Adrenal gland (tissue), 19 donors: ENCODE measurements at places on chromosomes 11 and 22. TPM values are rescaled to one million over a fixed set of nuclear protein-coding genes. Genes with fewer than 3 reads are reported as not detected.
A peak's percentile ranks its signal among the peaks of the same experiment; 100 is the strongest.

Gene IL10RA
- total RNA-seq: 24.8 TPM

Gene FAM83F
- not detected for total RNA-seq

Gene CLMP
- total RNA-seq: 18.1 TPM

Gene SYNGR1
- 18.8 TPM for total RNA-seq

Gene TMEM258
- 141 TPM for total RNA-seq

Gene MMP12
- not detected for total RNA-seq

Gene DGKZ
- total RNA-seq: 36.5 TPM

Gene OR4A15
- total RNA-seq: not detected

GRCh38 chr11:101718402-101718801 is 134.6 kb upstream of the TRPC6 start:
- H3K27ac ChIP-seq: no peak overlapping the region
- no peak for DNase-seq
- H3K27me3 ChIP-seq: no peaks in the 10 kb centered on the region
- H3K4me1 ChIP-seq: no peaks in the 10 kb centered on the region
- no peaks in the 10 kb centered on the region for H3K36me3 ChIP-seq

DNA sequence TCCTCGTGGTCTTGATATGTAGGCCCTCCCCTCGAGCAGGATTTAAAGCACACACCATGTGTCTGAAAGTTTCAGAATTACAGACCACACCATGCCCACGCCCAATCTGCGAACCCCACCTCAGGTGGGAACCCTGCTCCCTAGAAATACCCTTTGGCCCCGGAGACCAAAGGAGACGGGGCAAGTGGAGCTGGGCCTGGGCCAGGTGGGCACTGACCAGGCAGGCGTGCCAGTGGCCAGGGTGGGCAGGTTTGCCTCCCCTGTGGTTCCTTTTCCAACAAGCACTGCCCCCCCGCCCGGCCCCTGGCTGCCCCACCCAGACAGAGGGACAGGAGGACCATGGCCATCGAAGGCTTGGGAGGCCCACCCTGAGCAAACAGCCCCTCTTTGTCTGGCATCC is 400.4 kb downstream of the TBC1D22A start:
- no peaks in the 10 kb centered on the region for H3K27me3 ChIP-seq
- H3K36me3 ChIP-seq: no peaks in the 10 kb centered on the region
- DNase-seq: peak; percentile 5

- H3K27me3 ChIP-seq: no peaks in the 10 kb centered on the region
- no peak overlapping the region for H3K4me3 ChIP-seq
- no peak for DNase-seq
- no peak overlapping the region for H3K27ac ChIP-seq
- H3K4me1 ChIP-seq: peaks cover 14% of the 10 kb centered on the region
Measured at GRCh38 chr22:40120848-40121247, 56.9 kb upstream of the TNRC6B start.

- no peak for DNase-seq
- no peak overlapping the region for H3K27ac ChIP-seq
- no peaks in the 10 kb centered on the region for H3K4me1 ChIP-seq
- H3K36me3 ChIP-seq: no peaks in the 10 kb centered on the region
Measured at GRCh38 chr11:92410526-92410925, 185.9 kb downstream of the FAT3 start.

- no peak overlapping the region for H3K27ac ChIP-seq
- no peak for DNase-seq
- H3K36me3 ChIP-seq: no peaks in the 10 kb centered on the region
- no peaks in the 10 kb centered on the region for H3K4me1 ChIP-seq
- no peak overlapping the region for H3K4me3 ChIP-seq
Measured at GRCh38 chr11:132846075-132846474, 686.2 kb downstream of the OPCML start.

DNA sequence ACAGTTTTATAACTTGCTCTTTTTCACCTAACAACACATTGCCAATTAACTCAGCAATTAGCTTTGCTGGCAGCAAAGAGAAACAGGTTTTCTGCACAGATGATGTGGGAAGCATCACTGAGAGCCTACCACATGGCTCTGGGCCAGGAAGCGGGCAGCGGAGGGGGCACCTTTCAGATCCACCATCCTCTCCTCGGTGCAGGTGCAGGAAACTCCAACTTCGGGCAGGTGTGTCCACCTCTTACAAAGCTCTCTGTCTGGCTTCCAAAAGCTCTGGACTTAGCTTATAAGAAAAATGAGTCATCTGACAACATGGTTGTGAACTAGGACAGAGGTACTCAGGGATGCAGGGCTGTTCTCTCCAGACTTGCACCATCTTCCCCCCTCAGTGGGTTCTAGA is 77.0 kb downstream of the RPS6KA4 start:
- no peak for DNase-seq
- peaks cover 4% of the 10 kb centered on the region for H3K27me3 ChIP-seq

- peak; percentile 63 for DNase-seq
- H3K27me3 ChIP-seq: no peaks in the 10 kb centered on the region
- no peak overlapping the region for H3K4me3 ChIP-seq
- peaks cover 38% of the 10 kb centered on the region for H3K4me1 ChIP-seq
- H3K27ac ChIP-seq: no peak overlapping the region
Measured at GRCh38 chr11:112292785-112293407, 32.2 kb upstream of the PLET1 start.

DNA sequence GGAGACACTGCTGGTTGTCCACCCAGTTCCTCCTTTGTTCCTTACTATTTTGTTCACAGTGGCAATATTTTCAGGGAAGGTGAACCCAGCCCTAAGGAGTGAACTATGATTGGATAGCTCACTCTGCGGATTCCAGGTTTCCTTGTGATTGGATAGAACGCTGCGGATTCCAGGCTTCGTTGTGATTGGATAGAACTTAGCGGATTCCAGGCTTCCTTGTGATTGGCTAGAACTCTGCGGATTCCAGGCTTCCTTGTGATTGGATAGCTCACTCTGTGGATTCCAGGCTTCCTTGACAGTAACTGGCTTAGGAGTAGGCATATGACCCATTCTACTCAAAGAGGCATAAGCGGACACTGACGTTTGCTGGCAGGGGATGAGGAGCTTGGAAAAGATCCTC is 28.6 kb upstream of the ADA2 start:
- H3K4me3 ChIP-seq: no peak overlapping the region
- no peak for DNase-seq
- no peaks in the 10 kb centered on the region for H3K4me1 ChIP-seq
- no peak overlapping the region for H3K27ac ChIP-seq
- no peaks in the 10 kb centered on the region for H3K27me3 ChIP-seq
- H3K36me3 ChIP-seq: no peaks in the 10 kb centered on the region

DNA sequence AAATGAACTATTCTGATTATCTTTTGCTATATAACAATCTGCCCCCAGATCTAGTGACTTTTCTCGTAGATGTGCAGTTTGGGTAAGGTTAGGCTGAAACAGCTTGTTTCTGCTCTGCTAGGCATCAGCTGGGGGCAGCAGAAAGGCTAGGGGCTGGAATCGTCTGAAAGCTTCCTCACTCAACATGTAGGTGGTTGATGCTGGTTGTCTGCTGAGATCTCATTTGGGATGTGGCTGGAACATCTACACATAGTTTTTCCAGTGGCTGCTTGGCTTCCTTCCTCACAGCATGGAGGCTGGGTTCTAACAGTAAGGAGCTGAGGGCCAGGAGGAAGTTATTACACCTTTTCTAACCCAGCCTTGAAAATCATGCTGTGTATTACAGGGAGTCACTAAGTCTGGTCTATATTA is 30.2 kb downstream of the USP47 start:
- no peak overlapping the region for H3K27ac ChIP-seq
- H3K4me1 ChIP-seq: peaks cover 23% of the 10 kb centered on the region
- H3K27me3 ChIP-seq: no peaks in the 10 kb centered on the region
- H3K4me3 ChIP-seq: no peak overlapping the region
- DNase-seq: no peak
- H3K36me3 ChIP-seq: no peaks in the 10 kb centered on the region

DNA sequence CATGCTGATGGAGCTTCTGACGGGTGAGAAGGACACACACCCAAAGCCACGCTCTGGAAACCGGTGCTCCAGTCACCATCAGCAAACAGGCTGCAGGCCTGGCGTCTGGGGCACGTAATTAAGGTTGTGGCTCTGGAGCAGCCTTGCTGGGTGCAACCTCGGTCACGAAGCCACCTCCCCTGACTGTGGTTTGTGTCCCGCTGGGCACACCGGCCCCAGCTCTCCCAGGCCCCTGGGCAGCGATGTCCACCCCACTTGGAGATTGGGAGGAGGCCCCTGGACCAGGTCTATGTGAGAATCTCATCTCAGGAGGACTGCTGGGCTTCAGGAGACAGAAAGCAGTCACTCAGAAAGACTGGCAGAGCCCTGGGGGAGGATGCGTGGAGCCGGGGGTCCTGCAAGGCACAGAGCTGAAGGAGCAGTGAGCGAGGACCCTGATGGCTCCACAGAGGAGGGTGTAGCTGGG is 631.6 kb downstream of the BRD1 start:
- DNase-seq: no peak
- H3K4me3 ChIP-seq: no peak overlapping the region
- H3K4me1 ChIP-seq: no peaks in the 10 kb centered on the region

DNA sequence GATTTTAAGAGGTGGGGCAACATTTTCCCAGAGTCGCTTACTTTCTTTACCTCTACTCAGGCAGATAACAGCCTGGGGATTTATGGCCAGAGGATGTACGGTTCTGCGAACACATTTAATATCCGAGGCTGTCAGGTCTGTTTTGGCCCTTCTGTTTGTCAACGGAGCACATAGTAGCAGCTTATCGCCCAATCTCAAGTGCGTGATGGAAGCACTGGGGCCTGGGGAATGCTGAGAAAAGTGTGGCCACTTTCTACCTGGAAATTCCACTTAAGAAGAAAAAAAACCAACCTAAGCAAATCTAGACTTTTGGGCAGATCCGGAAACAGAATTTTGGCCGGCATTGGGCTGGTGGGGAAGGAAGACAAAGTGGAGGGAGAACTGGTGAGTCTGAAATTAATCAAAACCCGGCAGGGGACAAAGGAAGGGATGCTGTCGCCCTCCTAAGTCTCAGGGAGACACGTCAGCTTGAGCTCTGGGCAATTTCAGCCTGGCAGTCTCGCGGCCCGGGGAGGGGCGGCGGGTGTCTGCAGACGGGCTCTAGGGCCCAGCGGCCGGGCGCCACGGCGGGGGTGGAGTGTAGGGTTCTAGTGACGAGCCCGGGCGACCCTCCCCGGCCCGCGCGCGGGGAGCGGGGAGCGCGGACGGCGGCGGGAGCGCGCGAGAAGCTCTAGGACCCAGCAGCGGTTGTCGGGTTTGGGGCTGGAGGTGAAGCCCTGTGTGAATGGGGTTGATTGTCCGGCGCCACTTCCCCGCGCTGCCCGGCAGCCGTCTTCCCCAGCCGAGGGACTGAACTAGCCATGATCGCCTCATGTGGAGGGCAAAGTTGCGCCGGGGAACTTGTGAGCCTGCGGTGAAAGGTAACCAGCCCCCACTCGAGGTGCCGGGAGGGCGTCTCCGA is at the start of gene AMOTL1:
Gene AMOTL1 (plus strand): TSS at position 656 of the 901 bp plus-strand sequence. CDS start 156 bp downstream, at position 812.
- DNase-seq: peak; percentile 82
- peaks cover 7% of the 10 kb centered on the region for H3K4me1 ChIP-seq
- H3K4me3 ChIP-seq: peak within 1 kb of the TSS; percentile 80
- H3K27ac ChIP-seq: no peak within 1 kb of the TSS

DNA sequence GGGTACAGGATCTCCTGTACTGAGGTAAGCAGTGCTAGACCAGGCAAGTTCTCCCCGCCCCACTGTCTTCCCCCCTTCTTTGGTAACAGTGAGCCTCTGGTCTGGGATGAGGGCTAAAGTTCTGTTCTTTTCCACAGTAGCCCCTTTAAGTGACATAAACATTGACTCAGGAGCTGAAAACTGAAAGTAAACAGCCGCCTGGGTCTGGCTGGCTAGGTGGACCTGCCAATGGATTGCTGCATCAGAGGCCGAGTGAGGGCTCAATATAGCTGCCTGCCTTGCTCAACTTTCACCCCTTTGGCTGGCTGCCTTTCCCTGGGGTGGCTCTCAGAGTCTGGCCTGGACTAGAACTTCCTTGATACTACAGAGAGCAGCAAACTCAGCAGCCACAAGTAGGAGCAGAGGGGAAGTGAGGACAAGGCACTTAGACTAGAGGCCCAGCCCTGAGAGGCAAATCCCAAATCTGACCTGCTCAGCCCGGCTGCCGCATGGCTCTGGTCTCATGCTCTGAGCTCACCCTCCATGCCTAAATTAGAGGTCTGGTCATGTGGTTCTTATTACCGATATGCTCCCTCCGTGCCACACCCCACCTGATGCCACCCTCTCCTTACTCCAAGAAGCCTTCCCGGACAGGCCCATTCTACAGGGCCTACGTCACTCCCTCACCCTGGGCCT is 9.6 kb upstream of the UCP3 start:
- peak; percentile 96 for DNase-seq
- no peaks in the 10 kb centered on the region for H3K27me3 ChIP-seq
- peak overlapping the region; percentile 78 for H3K27ac ChIP-seq

GRCh38 chr22:45877036-45877380 is 100.0 kb downstream of the WNT7B start:
- no peak for DNase-seq
- H3K4me1 ChIP-seq: no peaks in the 10 kb centered on the region
- H3K36me3 ChIP-seq: no peaks in the 10 kb centered on the region
- peaks cover 24% of the 10 kb centered on the region for H3K27me3 ChIP-seq
- H3K27ac ChIP-seq: no peak overlapping the region
- H3K4me3 ChIP-seq: no peak overlapping the region

GRCh38 chr11:104841973-104842525 is 56.2 kb downstream of the CASP12 start:
- H3K36me3 ChIP-seq: no peaks in the 10 kb centered on the region
- no peak overlapping the region for H3K4me3 ChIP-seq
- DNase-seq: no peak
- no peak overlapping the region for H3K27ac ChIP-seq

GRCh38 chr11:129275828-129276227 is 83.7 kb upstream of the ARHGAP32 start:
- H3K4me3 ChIP-seq: no peak overlapping the region
- DNase-seq: peak; percentile 61

DNA sequence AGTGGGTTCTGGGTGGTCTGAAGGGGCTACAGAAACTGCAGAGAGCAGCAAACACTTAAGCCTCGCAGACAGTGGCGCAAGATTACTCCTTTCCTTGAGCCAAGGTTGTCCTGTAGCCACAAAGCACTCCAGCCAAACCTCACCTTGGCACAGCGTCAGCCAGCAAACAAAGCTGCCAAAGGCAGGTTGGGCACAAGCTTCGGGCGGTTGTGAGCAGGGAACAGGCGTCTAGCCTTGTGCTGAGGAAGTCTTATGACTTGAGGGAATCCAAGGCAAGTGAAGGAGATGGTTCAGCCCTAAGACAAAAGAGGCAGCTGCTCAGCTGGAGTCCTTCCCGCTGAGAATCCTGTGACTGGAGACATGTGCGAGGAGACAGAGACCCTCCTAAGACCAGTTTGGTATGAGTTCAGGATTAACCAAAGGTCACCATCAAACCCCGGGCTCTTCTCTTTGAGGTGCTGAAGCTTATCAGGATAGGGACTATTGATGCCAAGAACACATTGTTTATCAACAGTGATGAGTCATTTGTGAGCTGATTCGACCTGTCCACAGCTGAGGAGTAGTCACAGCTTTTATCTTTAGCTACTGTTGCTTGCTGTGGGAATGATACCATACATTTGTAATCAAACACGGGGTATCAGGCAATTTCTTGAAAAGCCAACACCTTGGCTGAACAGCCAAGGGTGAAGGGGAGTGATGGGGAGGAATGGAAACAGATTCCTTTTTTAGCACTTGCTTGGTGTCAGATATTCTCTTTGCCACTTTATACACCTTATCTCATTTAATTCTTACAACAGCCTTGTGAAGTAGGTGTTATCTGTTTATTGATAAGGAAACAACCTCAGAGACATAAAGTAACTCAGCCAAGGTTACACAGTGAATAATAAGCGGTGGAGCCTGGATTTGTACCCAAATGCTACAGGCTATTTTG is 4.6 kb downstream of the ADM start:
- H3K4me3 ChIP-seq: no peak overlapping the region
- peak overlapping the region; percentile 78 for H3K27ac ChIP-seq
- no peaks in the 10 kb centered on the region for H3K36me3 ChIP-seq
- peak; percentile 84 for DNase-seq

GRCh38 chr11:85165819-85166218 is 461.3 kb downstream of the DLG2 start:
- no peaks in the 10 kb centered on the region for H3K4me1 ChIP-seq
- no peak overlapping the region for H3K4me3 ChIP-seq
- no peak for DNase-seq
- no peaks in the 10 kb centered on the region for H3K27me3 ChIP-seq
